T-helper 2 cell treated with Interferon-gamma antibody and Interleukin-4, amounts not matched to agents 100 ng/mL and 5 ng/mL, for 36 hours (primary cell): ENCODE measurements at places on chromosomes 13 and 19. TPM values are rescaled to one million over a fixed set of nuclear protein-coding genes. Genes with fewer than 3 reads are reported as not detected.

Gene NAXD
- total RNA-seq, result 20.6 and 24.6 TPM in 2 replicates

Gene PSG2
- total RNA-seq, result not detected in 2 replicates

Gene F10
- total RNA-seq, result not detected in 2 replicates

Gene KIRREL2
- 0.20 and 0.25 TPM in 2 replicates for total RNA-seq

Gene CD70
- 30.1 and 32.8 TPM in 2 replicates for total RNA-seq

Gene KASH5
- total RNA-seq, result 0.23 and 0.43 TPM in 2 replicates

Gene ZNF784
- 4.9 and 5.0 TPM in 2 replicates for total RNA-seq

Gene N4BP2L1
- 22.6 and 23.3 TPM in 2 replicates for total RNA-seq

Gene GNG8
- total RNA-seq, result 2.9 and 4.6 TPM in 2 replicates

Gene VSTM1
- total RNA-seq, result not detected in 2 replicates

Gene MVB12A
- 36.4 and 38.5 TPM in 2 replicates for total RNA-seq

Gene FSD1
- total RNA-seq, result 12.6 and 13.8 TPM in 2 replicates

Gene TYROBP
- total RNA-seq, result 0.52 TPM in 1 of 2 replicates, not detected in the other

Gene LCP1
- 1,131 and 1,165 TPM in 2 replicates for total RNA-seq

Gene CACTIN
- 32.6 and 34.8 TPM in 2 replicates for total RNA-seq

Gene ZFP14
- total RNA-seq, result 5.0 TPM in 2 replicates

Gene THAP8
- 4.1 and 4.4 TPM in 2 replicates for total RNA-seq

Gene ERVV-1
- total RNA-seq, result not detected in 2 replicates

Gene SELENOV
- total RNA-seq, result not detected in 2 replicates

Gene SOX1
- total RNA-seq, result not detected in 2 replicates

Gene MARK4
- 20.0 and 20.4 TPM in 2 replicates for total RNA-seq

Gene SHISA2
- total RNA-seq, result 0.34 and 0.41 TPM in 2 replicates

Gene LRRC63
- 1.1 and 1.2 TPM in 2 replicates for total RNA-seq

Gene TARM1
- total RNA-seq, result not detected in 2 replicates

Gene ADAMTSL5
- total RNA-seq, result 5.0 and 5.4 TPM in 2 replicates

Gene ZNF470
- total RNA-seq, result 2.0 and 2.5 TPM in 2 replicates

Gene CEACAM8
- not detected in 2 replicates for total RNA-seq

Gene COX7A1
- not detected in 2 replicates for total RNA-seq

Gene SYT5
- total RNA-seq, result not detected in 2 replicates

Gene ICAM1
- total RNA-seq, result 19.4 and 21.7 TPM in 2 replicates

Gene RNF113B
- total RNA-seq, result not detected in 2 replicates

Gene IZUMO4
- 7.3 and 8.9 TPM in 2 replicates for total RNA-seq

Gene FFAR3
- total RNA-seq, result 0.16 TPM in 1 of 2 replicates, not detected in the other

Gene TMPRSS9
- not detected in 2 replicates for total RNA-seq

Gene CEACAM5
- not detected in 2 replicates for total RNA-seq

Gene CFD
- 2.3 and 2.5 TPM in 2 replicates for total RNA-seq

Gene CYP4F12
- not detected in 2 replicates for total RNA-seq

Gene NHLRC3
- total RNA-seq, result 24.7 and 25.1 TPM in 2 replicates

Gene RFPL4A
- not detected in 2 replicates for total RNA-seq

Gene P2RY11
- 27.7 and 31.1 TPM in 2 replicates for total RNA-seq

Gene ZNF382
- 10.4 and 13.4 TPM in 2 replicates for total RNA-seq

Gene ZNF506
- total RNA-seq, result 15.3 and 16.7 TPM in 2 replicates

Gene KLF1
- 0.11 and 0.32 TPM in 2 replicates for total RNA-seq

Gene LILRB2
- not detected in 2 replicates for total RNA-seq

Gene POLD1
- 140 and 141 TPM in 2 replicates for total RNA-seq

Gene MYO9B
- 171 and 175 TPM in 2 replicates for total RNA-seq

Gene LPAR6
- 29.8 and 30.3 TPM in 2 replicates for total RNA-seq

Gene GNA15
- total RNA-seq, result 83.0 and 83.6 TPM in 2 replicates

Gene FKRP
- 19.5 and 20.6 TPM in 2 replicates for total RNA-seq

Gene MYPOP
- total RNA-seq, result 8.8 and 9.8 TPM in 2 replicates

Gene ATP4A
- not detected in 2 replicates for total RNA-seq

Gene FCER2
- total RNA-seq, result 0.25 TPM in 1 of 2 replicates, not detected in the other

Gene PEX11G
- 0.45 and 0.57 TPM in 2 replicates for total RNA-seq
